Astrocyte (in vitro differentiated cells and primary cell): ENCODE measurements at places on chromosomes 4 and X.
A peak's percentile ranks its signal among the peaks of the same experiment; 100 is the strongest.

DNA sequence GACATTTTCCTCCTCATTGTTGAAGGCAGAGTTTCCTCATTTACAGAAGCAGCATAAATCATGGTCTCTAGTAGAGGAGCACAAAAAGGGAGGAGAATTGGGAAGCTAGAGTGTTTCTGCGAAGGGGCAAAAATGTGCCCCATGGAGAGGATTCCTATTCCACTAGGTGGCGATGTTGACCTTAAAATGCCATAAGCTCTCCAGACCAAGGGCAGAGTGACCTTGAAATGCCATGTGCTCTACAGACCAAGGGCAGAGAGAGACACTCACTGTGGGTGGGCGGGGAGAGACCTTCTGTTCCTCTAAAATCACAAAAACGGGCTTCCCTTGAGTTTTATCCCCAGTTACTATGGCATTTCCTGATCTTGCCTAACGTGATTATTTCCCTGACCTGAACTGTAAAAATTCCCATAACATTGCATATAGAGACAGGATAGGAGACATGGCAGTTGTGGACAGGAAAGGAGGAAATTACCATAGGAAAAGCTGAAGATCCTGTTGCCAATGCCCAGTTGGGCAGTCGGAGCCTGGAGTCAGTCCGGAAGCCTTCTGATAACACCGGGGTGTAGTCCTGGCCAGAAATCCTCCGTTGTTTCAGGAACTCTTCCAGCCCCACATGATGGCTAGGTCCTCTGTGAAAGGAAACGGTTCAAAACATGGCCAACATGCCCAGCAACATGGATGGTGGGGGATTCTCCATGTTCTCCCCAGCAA, 567.7 kb downstream of the MAGEB5 start:
- no peak for DNase-seq

DNA sequence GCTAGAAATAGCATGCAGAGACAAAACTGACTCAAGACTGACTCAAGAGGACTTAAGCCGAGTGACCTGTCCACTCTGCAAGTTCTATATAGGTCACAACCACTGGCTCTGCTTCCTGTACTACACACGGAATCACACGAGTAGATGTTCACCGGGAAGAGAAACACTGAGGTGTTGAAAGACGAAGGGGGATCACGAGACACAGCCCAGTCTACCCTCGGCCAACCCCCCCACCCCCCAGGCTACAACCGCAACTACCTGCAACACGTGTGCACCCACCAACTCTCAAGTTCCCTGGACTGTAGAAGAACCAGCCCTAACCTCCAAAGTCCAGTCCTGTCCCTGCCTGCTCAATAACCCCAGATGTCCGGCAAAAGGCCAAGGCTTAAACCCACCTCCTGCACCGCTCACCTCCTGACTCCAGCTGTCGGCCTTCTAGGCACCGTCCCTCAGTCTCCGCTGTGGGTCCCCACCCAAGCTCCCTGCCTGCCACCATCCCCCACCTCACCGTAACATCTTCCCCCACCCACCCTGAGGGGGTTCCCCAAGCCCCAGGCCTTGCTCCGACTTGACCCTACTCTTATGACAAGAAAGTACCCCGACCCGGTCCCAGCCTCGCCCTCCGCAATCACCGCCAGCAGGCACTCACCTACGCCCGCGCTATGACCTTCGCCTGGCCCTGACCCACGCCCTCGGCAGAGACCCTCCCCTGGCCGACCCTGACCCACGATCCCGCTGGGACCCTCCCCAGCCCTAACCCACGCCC, 739 bp downstream of the GAK start:
- peak; percentile 25 for DNase-seq

- no peak for DNase-seq
Measured at GRCh38 chr4:4388836-4389575, 2.1 kb downstream of the NSG1 start.

DNA sequence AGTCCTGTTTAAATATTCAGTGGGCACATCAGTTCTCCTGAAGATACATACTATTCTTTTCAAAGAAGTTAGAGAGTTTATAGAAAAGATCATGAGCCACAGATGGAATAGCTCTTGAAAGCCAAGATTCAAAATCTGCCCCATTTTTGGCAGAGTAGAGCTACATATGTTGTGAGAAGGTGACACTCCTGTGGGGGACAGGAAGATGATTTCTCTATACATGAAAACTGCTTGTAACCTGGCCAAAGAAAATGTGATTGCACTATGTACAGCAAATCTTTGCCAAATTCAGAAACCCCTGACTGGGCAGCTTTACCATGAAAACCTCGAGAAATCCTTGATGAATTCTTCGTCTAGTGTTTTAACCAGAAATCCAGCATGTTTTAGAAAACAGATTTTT, 44.9 kb downstream of the GPM6A start:
- no peak for DNase-seq

DNA sequence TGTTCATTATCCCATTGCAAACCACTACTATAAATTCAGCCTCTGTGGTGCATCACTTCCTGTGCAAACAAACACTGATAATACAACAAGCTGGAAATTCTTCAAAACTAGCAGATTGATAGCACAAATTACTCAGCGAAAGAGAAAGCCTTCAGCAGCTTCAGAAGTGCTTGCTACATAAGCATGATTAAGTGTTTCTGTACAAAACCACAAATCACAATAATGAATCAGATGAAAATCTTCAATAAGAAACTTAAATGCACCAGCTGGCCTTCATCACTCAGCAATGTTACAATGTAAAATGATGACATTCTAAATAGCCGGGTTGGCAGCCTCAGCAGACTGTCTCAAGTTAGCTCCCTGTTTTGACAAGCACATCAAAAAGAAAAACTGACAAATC, 262.2 kb downstream of the SPOCK3 start:
- DNase-seq = peak; percentile 71

DNA sequence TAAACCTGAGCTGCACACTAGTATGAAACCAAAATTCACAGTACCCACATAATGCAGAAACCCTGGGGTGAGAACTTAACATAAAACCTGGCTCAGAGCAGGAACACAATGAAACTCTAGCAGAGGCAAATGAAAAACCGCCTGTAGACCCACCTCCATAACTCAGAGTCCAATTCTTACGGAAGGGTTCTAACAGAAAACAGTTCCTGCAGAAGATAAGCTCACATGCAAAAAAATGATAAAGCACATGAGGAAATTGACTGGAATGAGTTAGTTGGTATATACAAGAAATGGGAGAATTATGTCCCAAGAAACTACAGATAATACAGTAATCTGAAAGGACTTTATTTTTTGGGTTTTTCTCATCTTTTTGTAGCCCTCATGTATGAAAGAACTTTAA, 14.7 kb downstream of the RTL9 start:
- DNase-seq = no peak

DNA sequence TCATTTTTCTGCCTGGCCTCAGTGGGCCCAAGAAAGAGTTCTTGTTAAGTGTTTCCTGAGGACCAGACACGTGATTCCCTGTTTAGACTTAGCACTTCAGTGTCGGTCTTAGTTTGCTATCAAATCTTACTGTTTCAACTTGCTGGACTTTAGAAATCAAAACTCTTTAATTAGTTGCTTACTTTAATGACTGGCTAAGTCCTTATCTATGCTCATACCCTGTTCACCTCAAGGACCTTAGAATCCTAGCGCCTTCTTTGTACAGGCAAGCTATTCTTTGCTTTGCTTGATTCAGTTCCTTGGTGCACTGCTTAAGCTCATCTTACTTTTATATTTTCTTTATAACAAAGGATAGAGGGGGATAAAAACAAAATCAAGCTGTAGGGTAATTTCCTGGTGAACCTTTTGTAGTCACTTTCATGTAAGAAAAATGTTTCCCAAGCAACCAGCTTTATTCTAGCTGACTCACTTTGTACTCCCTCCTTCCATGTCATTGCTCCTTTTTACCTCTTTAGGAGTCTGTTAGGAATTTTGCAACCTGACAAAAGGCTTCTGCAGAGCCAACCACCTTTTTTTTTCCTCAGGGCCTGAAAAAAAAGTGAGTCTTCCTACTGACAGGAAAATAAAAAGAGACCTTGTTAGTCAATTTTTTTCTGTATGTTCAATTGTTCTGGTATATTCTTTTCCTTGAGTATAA, 14.7 kb downstream of the WDR44 start:
- DNase-seq = peak; percentile 58

DNA sequence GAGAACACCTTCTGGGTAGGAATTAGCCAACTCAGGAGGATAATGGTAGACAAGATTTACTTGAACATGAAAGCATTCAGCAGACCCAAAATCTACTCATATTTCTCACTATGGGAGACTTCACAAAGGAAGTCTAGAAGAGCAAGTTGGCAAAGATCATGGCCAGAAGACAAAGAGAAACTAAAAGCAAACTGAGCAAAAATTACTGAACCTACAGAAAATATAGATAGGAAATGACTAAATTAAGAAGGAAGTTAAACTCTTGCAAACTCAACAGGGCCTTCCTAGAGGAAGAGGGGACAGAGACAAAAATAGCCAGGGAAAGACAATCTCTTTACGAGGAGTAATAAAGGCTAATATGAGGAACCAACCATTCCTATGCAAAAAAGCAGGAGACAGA, 18.7 kb downstream of the CORIN start:
- DNase-seq = no peak

DNA sequence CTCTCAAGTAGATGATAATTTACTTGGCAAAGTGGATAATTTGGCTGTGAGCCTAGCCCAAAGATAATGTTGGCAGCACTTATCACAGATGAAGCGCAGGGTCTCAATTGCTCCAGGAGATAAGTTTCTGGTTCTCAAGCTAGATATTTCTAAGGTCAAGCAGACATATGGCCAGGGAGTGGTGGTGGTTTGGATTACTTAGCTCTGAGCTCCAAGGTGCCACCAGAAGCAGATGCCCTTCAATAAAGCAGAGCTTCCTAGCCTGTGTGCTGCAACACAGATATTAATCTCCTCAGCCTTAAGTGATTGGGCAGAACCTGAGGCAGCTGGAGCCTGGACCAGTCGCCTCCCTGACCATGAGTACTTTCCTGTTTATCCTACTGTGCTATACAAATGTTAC, 79.2 kb upstream of the NALF2 start:
- no peak for DNase-seq

- DNase-seq = no peak
Measured at GRCh38 chr4:146029939-146030710, 91.5 kb upstream of the ZNF827 start.

GRCh38 chr4:153514001-153514526, 47.9 kb downstream of the TMEM131L start:
- peak; percentile 96 for DNase-seq

GRCh38 chr4:71304289-71304850, 34.5 kb upstream of the SLC4A4 start:
- peak; percentile 22 for DNase-seq

DNA sequence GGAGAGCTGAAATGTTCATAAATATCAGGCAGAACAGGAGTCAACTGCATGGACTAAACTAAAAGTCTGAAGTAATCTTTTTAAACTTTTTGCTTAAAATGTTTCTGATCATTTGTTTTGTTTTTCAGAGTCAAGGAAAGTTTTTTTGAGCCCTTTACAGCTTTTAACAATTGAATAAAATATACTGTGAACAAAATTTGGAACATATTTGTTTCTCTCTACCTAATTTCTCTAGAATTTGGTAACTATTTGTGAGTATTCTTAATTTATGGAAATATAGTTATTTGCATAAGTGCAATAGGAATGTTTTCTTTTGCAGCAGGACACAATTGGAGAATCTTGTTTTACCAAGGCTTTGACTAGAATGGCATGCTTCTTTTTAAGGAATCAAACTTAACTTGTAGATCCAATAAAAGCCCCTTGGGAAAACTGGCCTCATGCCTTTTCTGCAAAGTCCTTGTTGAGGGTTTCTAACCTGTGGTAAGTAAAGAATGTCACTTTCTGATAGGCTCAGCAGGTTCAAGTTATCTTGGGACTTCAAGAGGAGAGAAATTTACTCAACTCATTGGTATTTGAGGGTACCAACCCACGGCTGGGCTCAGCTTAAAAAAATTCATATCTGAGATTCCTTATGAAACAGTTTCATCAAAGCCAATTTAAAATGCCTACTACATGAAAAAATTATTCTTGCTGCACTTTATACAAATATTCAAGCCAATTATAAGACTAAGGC, 91.5 kb downstream of the UPRT start:
- DNase-seq = peak; percentile 16

GRCh38 chrX:79176028-79176427, 31.5 kb downstream of the GPR174 start:
- no peak for DNase-seq

- DNase-seq = no peak
Measured at GRCh38 chrX:131577413-131577812, 33.5 kb downstream of the OR13H1 start.

DNA sequence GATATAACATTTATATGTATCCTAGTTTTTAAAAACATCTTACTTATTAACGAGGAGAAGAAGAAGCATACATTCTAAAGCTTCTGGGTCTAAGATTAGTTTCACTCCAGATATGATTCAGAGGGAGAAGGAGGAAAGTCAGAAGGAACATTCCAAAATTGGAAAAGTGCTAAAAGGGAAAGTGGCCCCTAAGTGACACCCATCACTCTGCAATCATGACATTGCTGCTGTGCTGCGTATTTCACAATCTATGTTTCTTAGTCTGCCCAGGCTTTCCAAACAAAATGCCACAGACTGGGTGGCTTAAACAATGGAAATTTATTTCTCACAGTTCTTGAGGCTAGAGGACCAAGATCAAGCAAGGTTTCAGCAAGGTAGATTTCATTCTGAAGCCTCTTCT, 72.5 kb upstream of the ATOH1 start:
- no peak for DNase-seq
